ENCODE measurements at places on chromosomes 1 and 21. TPM values are rescaled to one million over a fixed set of nuclear protein-coding genes. Genes with fewer than 3 reads are reported as not detected.
A peak's percentile ranks its signal among the peaks of the same experiment; 100 is the strongest.

C1orf115 gene
- total RNA-seq: 29.3 TPM

XKR8 gene
- 5.6 TPM for total RNA-seq

DNA sequence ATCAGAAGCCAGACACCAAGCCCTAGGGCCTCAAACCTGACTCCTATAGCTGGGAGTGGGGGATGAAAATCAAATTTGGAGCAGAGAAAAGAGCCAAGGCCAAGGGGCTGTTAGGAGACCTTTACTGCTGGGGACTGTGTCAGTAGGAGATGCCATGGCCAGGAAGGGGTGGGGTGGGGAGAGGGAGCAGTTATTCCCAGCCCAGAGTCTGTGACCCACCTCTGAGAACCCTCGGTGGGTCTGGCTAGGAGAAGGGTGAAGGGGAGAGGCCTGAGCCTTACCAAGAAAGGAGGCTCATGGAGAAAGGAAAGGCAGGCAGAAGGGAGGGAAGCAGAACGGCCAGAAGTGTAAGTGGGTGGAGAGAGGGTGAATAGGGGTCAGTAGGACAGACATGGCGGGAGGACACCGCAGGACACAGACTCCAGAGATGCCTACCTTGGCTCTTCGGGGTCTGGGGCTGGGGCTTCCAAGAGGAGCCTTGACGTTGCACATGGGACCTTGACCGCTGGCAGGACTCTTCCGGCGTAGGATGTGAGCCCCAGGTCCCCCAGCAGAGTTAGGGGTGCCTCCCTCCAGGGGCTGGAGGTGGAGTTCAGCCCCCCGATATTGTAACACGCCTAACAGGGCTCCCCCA is 1.2 kb downstream of the ADAMTS4 start:
- H3K4me3 ChIP-seq: peak overlapping the region; percentile 69
- DNase-seq: no peak
- H3K27ac ChIP-seq: peak overlapping the region; percentile 97
- no peaks in the 10 kb centered on the region for H3K36me3 ChIP-seq
- peaks cover 20% of the 10 kb centered on the region for H3K4me1 ChIP-seq
- no peaks in the 10 kb centered on the region for H3K27me3 ChIP-seq

- no peaks in the 10 kb centered on the region for H3K36me3 ChIP-seq
- no peak overlapping the region for H3K27ac ChIP-seq
- no peak overlapping the region for H3K4me3 ChIP-seq
- H3K27me3 ChIP-seq: no peaks in the 10 kb centered on the region
Observed at GRCh38 chr1:178337091-178337706, 159.6 kb downstream of the CLEC20A start.

- H3K36me3 ChIP-seq: no peaks in the 10 kb centered on the region
- DNase-seq: no peak
- H3K4me3 ChIP-seq: peak overlapping the region; percentile 30
- no peaks in the 10 kb centered on the region for H3K27me3 ChIP-seq
Observed at GRCh38 chr1:47593013-47593568, 155.2 kb downstream of the FOXD2 start.

DNA sequence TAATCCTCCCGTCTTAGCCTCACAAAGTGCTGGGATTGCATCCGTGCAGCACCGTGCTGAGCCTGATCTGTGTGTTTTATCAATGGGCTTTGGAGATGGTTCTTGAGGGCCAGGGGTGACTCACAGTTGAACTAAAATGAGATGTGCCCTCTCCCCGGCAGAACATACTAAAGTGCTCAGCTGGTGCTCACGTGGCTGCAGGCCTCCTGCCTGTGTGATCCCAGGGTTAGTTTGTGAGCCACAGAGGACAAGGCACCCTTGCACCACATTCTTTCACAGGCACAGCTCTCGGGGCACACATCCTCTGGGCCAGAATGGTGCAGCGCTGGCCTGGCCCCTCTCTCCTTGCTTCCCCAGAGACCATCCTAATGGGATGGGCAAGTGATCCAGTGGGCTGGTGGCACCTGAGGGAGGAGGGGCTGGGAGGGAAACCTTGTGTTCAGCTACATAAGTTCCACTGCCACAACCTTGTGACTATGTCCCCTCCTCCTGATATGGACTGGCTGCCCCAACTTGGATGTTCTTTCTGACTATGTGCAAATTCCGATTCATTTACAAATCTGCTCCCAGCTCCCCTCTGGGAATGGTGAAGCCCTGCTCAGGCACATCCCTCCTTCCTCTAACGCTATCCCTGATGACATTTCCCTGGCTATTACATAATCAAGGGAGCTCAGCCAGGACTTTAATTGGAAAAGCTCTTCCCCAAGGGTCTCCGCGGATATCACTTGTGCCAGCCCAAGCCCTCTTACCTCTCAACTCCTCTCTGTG is 197.0 kb upstream of the EDN2 start:
- H3K27me3 ChIP-seq: no peaks in the 10 kb centered on the region
- H3K36me3 ChIP-seq: no peaks in the 10 kb centered on the region
- peak; percentile 35 for DNase-seq
- H3K4me3 ChIP-seq: no peak overlapping the region
- H3K4me1 ChIP-seq: peaks cover 13% of the 10 kb centered on the region

DNA sequence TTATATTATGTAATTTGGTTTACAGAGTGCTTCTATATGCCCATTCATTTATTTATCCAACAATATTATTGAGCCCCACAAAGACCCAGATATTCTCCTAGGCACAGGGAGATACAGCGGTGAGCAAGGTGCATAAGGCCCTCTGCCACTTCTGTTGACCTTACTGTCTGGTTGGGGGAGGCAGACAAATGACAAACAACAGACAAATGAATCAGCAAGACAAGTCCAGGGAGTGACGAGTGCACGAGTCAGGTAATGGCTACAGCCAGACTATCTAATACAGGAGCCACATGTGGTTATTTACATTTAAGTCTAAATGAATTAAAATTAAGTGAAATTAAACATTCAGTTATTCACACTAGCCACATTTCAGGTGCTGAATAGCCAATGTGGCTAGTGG is 22.0 kb upstream of the BCAR3 start:
- H3K27ac ChIP-seq: no peak overlapping the region
- H3K4me3 ChIP-seq: no peak overlapping the region
- H3K27me3 ChIP-seq: no peaks in the 10 kb centered on the region
- DNase-seq: no peak

DNA sequence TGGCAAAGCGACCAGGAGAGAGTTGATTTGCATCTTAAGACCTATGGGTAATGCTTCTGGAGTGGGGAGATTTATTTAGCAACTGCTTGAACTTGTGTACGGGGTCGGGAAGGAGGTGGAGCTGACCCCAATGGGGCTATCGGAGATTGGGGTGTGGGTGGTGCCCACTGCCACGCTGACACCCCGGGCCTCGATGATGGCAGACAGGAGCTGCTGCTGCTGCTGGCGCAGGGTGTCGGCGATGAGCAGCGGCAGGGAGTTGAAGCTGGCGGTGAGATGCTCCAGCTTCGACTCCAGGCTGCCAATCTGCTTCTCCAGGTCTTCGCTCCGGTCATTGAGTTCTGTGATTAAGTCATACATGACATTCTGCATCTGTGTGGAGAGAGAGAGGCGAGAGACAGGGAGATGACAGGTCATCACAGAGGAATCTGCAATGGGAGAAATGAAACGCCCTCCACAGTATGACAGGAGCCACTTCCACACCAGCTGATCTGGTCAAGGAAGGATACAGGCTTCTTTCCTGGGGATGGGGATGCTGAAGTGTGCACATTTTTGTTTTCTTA is 100.0 kb upstream of the ADAR start:
- no peak for DNase-seq
- no peaks in the 10 kb centered on the region for H3K4me1 ChIP-seq
- H3K27ac ChIP-seq: no peak overlapping the region

GRCh38 chr1:110298991-110299390 is 40.2 kb upstream of the RBM15 start:
- H3K4me3 ChIP-seq: no peak overlapping the region
- no peak overlapping the region for H3K27ac ChIP-seq
- H3K36me3 ChIP-seq: no peaks in the 10 kb centered on the region
- H3K4me1 ChIP-seq: no peaks in the 10 kb centered on the region
- H3K27me3 ChIP-seq: no peaks in the 10 kb centered on the region
- no peak for DNase-seq

DNA sequence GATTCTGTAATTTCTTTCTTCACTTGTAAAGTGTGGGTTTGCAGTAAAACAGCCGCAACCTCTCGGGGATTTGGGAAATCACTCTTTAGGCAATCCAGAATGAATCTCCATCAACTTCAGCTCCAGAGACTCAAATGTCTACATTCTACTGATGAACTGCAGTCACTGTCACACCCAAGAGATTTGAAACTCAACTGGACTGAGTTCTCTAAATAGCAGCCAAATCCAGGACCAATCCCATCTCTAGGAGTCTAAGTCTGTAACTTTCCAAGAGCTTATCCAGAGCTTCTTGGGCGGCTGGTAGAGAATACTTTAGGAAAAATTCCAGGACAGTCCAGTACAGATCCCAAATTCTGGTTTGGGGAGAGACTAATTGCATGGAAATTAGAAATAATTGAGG is 62.9 kb downstream of the ADAMTS1 start:
- no peaks in the 10 kb centered on the region for H3K36me3 ChIP-seq
- no peaks in the 10 kb centered on the region for H3K27me3 ChIP-seq
- peak overlapping the region; percentile 78 for H3K27ac ChIP-seq
- H3K4me3 ChIP-seq: no peak overlapping the region
- no peak for DNase-seq
- H3K4me1 ChIP-seq: no peaks in the 10 kb centered on the region

DNA sequence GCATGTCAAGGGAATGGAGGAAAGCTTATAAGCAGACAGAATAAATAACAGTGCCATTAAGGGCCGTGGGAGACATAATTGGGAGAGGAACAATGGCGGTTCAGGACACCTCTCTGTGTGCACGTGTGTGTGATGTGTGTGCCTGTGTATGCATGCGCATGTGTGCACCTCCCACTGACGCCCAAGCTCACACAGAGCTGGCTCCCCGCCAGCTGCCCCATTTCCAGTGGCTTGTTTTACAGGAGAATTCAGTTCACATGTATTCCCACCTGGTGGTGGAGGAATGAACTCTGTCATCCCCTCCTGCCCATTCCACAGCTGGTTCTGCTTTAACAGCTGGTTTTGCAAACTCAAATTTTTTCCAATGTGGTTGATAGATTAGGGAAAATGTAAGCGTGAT is 262.2 kb downstream of the AJAP1 start:
- peaks cover 7% of the 10 kb centered on the region for H3K27me3 ChIP-seq
- H3K4me3 ChIP-seq: no peak overlapping the region
- no peaks in the 10 kb centered on the region for H3K36me3 ChIP-seq
- no peak for DNase-seq
- H3K27ac ChIP-seq: no peak overlapping the region

All from breast epithelium (tissue), 4 donors.